ENCODE measurements at places on chromosomes 13 and 19. TPM values are rescaled to one million over a fixed set of nuclear protein-coding genes. Genes with fewer than 3 reads are reported as not detected.

Gene ZNF93
- 14.9 TPM for total RNA-seq

Gene FUT2
- total RNA-seq, result not detected

Gene SPC24
- 0.98 TPM for total RNA-seq

Gene ZNF808
- total RNA-seq, result 33.7 TPM

Gene LRG1
- total RNA-seq, result 2.0 TPM

GRCh38 chr13:48851707-48852106, 124.0 kb upstream of the FNDC3A start:
- H3K36me3 ChIP-seq, result no peaks in the 10 kb centered on the region
- no peak for DNase-seq
- peaks cover 5% of the 10 kb centered on the region for H3K4me1 ChIP-seq
- H3K27me3 ChIP-seq, result peaks cover 20% of the 10 kb centered on the region
- H3K27ac ChIP-seq, result no peak overlapping the region

- no peak for DNase-seq
- H3K4me3 ChIP-seq, result no peak overlapping the region
- no peaks in the 10 kb centered on the region for H3K36me3 ChIP-seq
- H3K27me3 ChIP-seq, result no peaks in the 10 kb centered on the region
- no peaks in the 10 kb centered on the region for H3K4me1 ChIP-seq
Measured at GRCh38 chr13:55516610-55517009, 1624.1 kb upstream of the PRR20A start.

DNA sequence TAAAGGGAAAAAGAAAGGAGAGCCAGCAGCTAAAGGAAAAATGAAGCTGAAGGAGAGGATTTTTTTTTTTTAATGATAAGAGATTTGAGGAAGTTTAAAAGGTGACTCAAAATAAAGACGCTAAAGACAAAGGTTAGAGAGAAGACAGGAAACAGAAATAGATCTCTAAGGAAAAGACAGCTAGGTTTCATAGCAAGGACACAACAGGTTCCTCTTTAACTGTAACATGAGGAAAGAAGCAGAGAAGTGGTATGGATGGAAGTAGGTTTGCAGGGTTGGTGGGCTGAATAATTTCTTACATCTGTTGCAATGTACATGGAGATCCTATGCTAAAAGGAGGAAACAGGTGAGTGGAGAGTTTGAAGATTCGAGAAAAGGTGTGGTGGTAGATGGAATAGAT, 107.5 kb downstream of the MYCBP2 start:
- H3K4me3 ChIP-seq, result no peak overlapping the region
- H3K27ac ChIP-seq, result no peak overlapping the region

- no peaks in the 10 kb centered on the region for H3K36me3 ChIP-seq
- no peak overlapping the region for H3K4me3 ChIP-seq
- H3K4me1 ChIP-seq, result no peaks in the 10 kb centered on the region
Measured at GRCh38 chr19:30806311-30806710, 434.1 kb downstream of the ZNF536 start.

GRCh38 chr13:106205871-106206270, 329.6 kb downstream of the EFNB2 start:
- no peak overlapping the region for H3K4me3 ChIP-seq
- H3K36me3 ChIP-seq, result no peaks in the 10 kb centered on the region
- no peaks in the 10 kb centered on the region for H3K4me1 ChIP-seq

GRCh38 chr19:15475169-15475568, 4.1 kb downstream of the PGLYRP2 start:
- H3K4me3 ChIP-seq, result no peak overlapping the region
- no peak overlapping the region for H3K27ac ChIP-seq
- H3K4me1 ChIP-seq, result peaks cover 3% of the 10 kb centered on the region
- DNase-seq, result no peak
- H3K36me3 ChIP-seq, result no peaks in the 10 kb centered on the region
- peaks cover under 1% of the 10 kb centered on the region for H3K27me3 ChIP-seq

- no peaks in the 10 kb centered on the region for H3K36me3 ChIP-seq
- no peak overlapping the region for H3K4me3 ChIP-seq
- H3K27me3 ChIP-seq, result peaks cover 7% of the 10 kb centered on the region
- no peak overlapping the region for H3K27ac ChIP-seq
Measured at GRCh38 chr19:44866664-44867063, 20.6 kb downstream of the NECTIN2 start.

- H3K4me1 ChIP-seq, result peaks cover 10% of the 10 kb centered on the region
- peak overlapping the region; percentile 46 for H3K4me3 ChIP-seq
- DNase-seq, result no peak
Measured at GRCh38 chr13:21344662-21345176, 114.4 kb downstream of the ZDHHC20 start.

- no peak for DNase-seq
- no peak overlapping the region for H3K27ac ChIP-seq
- no peaks in the 10 kb centered on the region for H3K27me3 ChIP-seq
- no peak overlapping the region for H3K4me3 ChIP-seq
Measured at GRCh38 chr19:30063650-30064347, 121.8 kb downstream of the URI1 start.

GRCh38 chr13:20547479-20547908, 19.5 kb upstream of the IFT88 start:
- H3K27me3 ChIP-seq, result no peaks in the 10 kb centered on the region
- no peaks in the 10 kb centered on the region for H3K36me3 ChIP-seq
- DNase-seq, result no peak
- H3K4me1 ChIP-seq, result peaks cover 47% of the 10 kb centered on the region
- H3K27ac ChIP-seq, result peak overlapping the region; percentile 68
- H3K4me3 ChIP-seq, result no peak overlapping the region

DNA sequence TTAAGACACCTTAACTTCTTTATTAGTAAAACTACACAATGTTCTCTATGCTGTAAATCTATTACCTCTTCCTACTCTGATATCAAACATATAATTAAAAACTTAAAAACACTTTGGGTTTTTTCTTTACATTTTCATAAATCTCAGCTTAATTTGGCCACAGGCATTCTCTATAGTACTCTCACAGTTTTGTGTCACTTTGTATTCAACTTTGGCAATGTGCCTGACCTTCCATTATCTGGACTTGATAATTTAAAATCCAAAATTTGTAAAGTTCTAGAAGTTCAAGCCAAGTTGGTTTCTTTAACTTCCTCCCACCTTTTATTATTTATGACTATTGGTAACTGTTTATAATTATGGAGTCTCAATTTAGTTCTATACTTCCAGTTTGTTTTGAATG, 46.4 kb downstream of the VWA8 start:
- H3K36me3 ChIP-seq, result peaks cover 13% of the 10 kb centered on the region
- H3K27ac ChIP-seq, result no peak overlapping the region
- H3K27me3 ChIP-seq, result no peaks in the 10 kb centered on the region
- peaks cover 25% of the 10 kb centered on the region for H3K4me1 ChIP-seq
- no peak overlapping the region for H3K4me3 ChIP-seq
- no peak for DNase-seq
